ENCODE measurements at places on chromosomes 11 and 22.

- DNase-seq: no peak
Observed at GRCh38 chr11:32312206-32312817, 123.0 kb downstream of the WT1 start.

DNA sequence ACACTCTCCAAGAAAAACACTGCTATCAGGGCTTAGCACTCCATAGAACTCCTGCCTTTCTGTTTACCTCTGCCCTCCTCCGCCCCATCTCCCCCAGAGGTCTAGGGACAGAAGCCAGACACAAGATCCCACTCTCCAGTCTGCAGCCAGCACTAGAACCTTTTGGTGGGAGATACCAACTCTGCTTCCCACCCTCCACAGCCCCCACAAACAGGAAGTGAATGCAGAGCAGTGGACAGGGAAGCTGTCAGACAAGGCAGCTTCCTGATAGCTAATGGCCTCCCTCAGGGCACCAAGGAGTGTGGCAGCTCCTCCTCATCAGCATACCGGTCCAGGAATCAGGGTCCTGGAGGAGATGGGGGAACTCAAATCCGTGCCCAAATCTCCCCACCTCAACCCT, 5.1 kb downstream of the SCN4B start:
- DNase-seq: no peak

- DNase-seq: no peak
Observed at GRCh38 chr11:10770626-10771254, 19.7 kb downstream of the CTR9 start.

- peak; percentile 97 for DNase-seq
Observed at GRCh38 chr11:65498977-65499712, at the start of gene MALAT1. MALAT1 (plus strand) TSS chr11:65499045.

GRCh38 chr11:101862391-101863233, 52.2 kb upstream of the CEP126 start:
- no peak for DNase-seq

- no peak for DNase-seq
Observed at GRCh38 chr11:41982975-41983374, 523.5 kb upstream of the LRRC4C start.

DNA sequence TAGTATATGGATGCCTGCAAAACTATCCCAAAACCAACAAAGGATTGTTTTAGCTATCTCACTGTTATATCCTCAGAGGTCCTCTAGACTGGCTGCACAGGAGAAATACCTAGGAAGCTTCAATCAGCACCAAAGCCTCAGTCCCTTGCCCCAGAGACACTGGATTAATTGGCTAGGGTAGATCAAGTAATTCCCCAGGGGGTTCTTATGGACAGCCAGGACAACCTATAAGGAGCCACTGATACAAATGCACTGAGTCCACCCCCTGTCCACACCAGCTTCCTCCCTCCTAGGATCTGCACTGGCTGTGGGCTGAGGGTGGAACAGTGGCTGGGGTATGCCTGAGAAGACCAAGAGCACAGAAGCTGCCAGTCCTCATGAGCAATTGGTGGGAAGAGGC, 16.3 kb downstream of the ADORA2A start:
- no peak for DNase-seq

- no peak for DNase-seq
Observed at GRCh38 chr11:32466279-32466915, 31.1 kb upstream of the WT1 start.

- DNase-seq: no peak
Observed at GRCh38 chr11:44014968-44015623, 32.7 kb upstream of the ACCSL start.

GRCh38 chr11:118090545-118091162, 3.9 kb upstream of the SMIM35 start:
- no peak for DNase-seq

DNA sequence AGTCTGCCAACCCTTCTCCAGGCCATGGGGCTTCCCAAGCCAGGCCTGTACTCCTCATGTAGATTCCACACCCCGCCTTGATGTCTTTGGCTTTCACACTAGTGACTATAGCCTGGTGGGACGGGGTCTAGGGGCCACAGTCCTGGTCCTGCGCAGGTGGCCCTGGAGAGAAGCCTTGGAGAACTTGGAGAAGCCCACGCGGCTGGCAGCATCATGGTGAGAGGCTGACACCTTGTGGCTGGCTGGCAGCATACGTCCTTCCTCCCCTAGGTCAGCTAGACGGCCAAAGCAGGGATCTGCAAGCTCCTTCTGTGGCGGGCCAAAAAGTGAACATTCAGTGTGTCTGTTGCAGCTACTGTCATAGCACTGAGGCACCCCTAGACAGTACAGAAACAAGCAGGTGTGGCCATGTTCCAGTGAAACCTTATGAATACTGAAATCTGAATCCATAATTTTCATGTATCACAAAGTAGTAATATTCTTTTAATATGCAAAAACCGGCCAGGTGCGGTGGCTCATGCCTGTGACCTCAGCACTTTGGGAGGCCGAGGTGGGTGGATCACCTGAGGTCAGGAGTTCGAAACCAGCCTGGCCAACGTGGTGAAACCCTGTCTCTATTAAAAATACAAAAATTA, 42.0 kb downstream of the FAM83F start:
- DNase-seq: no peak

- DNase-seq: no peak
Observed at GRCh38 chr11:105829084-105829483, 193.0 kb downstream of the MSANTD4 start.

DNA sequence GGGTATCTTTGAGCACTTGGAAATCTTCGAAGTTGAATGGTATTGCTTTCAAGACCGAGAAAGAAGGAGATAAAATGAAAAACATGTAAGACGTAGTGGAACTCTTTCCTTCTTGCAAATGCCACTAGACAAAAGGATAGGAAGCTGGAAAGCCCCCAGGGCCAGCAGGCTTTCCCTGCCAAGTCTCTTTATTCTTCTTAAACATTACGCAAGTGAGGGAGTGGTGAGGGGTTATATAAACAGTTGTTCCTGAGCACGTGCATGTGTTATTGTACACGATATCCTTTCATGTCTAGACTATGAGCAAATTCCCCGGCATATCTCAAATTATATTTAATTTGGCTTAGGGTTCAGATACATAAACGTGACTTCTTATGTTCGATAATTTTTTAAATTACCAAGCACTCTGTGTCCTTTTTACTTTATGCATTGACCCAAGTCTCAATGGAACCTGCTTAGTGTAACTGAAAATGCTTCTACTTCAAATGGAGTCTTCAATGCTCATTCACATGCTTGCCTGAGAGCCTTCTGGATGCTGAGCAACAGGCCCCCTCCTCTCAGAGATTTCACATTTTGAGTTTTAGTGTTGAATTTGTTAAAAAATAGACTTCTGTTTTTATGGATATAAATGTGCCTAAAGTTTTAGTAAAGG, 59.0 kb downstream of the PPP2R1B start:
- no peak for DNase-seq

Measured in activated CD4-positive, alpha-beta T cell treated with anti-CD3 and anti-CD28 coated beads, Interleukin-2, amount 50 U/mL, for 24 hours (primary cell).